ENCODE measurements at places on chromosomes 7 and 10.

- DNase-seq = no peak
These were observed 78.7 kb upstream of the C1GALT1 start for GRCh38 chr7:7103343-7104313.

DNA sequence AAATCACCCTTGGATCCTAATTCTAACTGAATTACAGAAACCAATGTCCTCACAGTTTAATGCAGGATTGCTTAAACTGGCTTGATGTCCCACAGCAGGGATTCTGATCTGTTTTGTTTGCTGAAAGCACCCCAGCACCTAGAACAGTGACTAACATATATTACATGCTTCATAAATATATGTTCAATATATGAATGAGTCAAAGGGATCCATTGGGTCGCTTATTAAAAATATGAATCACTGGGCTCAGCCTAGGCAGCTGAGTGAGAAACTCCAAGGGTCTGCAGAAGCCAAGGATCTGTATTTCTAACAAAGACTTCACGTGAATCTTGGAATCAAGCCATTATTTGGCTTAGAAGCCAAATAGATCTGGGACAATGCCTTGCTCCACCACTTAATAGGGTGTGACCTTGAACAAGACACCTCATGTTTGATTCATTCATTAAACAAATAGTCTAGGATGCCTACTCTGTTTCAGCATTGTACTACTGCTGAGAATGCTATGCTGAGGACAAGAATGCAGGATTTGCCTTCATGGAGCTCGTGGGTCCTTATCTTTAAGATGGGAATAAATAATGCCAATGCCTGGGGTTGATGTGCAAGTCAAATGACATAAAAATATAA lies 103.4 kb upstream of the DLX6 start:
- DNase-seq = no peak

- DNase-seq = no peak
These were observed 218.2 kb downstream of the MGMT start for GRCh38 chr10:129685271-129685670.

- no peak for DNase-seq
These were observed 45.4 kb downstream of the CDK6 start for GRCh38 chr7:92790992-92791391.

- DNase-seq = no peak
These were observed 274 bp downstream of the PITX3 start for GRCh38 chr10:102241032-102241443.

- no peak for DNase-seq
These were observed 157.0 kb upstream of the MKLN1 start for GRCh38 chr7:131170440-131171271.

DNA sequence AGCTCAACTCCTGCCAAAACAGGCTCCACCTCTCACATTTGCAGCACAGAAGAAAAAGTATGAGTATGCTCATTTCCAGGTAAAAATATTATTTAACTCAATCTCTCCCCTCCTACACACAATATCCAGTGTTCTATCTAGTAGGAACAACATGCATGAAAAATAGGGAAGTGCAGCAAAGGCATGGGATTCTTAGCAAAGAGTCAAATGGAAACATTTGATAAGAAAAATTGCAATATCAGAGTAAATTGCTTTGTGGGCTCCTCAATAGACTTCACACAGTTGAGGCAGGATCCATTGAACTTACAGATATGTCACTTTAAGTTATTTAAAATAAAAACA lies 150.9 kb downstream of the ANK3 start:
- DNase-seq = no peak
